ENCODE measurements at places on chromosomes 11 and 22.

- DNase-seq: no peak
Observed at GRCh38 chr11:7796842-7797241, at the start of gene OR5P2. Gene OR5P2 (minus strand): TSS chr11:7796942. CDS start chr11:7796942, 0 bp downstream.

DNA sequence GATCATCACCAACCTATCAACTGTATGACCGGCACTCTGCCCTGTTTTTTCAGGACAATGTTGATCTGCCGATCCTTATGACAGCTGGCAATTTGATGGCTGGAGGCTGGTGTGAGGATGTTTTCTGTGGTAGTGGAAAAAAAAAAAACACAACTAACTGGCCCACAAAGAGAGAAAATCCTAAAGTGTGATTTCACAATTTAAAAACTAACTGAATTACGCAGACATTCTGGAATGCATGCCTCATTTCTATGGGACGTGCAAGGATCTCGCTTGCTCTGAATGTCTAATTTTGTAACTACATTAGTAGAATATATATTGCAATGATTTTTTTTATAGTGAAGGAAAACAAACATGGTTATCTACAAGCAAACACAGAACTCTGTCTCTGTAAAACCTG, 590.5 kb downstream of the ETS1 start:
- no peak for DNase-seq

DNA sequence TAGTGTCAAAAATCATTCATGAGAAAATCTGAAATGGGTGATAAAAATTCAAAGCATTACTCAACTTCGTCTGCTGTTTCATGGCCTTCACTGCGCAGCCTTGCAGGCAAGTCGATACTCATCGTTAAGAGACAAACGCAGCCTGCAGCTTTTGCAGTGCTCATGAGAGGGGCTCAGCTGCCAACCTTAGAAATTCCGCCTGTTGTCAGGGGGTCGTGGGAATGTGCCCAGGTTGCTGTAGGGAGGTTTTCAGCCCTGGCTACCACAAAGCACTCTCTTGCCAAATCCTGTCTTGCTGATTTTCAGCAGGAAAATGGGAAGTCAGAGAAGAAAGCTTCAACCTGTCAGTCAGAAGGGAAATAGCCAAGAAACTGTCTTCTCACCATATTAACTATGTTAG, 25.4 kb upstream of the GRAMD1B start:
- DNase-seq: no peak

DNA sequence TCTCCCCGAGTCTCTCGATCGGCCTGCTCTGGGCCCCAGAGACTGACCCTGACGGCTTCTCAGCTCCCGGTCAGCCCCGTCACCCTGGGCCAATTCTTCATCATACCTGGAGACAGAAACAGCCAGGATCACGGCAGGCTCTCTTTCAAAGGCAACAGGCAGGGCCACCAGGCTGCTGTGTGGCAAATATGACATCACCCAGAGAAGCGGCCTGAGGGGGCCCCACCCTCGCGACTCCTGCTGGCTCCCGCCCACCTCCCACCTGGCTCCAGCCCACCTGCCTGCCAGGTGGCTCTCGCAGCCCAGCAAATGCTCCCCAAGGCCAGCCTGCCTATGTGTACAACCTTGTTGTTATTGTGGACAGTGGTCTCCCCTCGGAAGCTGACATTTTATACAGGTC, 24.9 kb upstream of the PACSIN2 start:
- no peak for DNase-seq

DNA sequence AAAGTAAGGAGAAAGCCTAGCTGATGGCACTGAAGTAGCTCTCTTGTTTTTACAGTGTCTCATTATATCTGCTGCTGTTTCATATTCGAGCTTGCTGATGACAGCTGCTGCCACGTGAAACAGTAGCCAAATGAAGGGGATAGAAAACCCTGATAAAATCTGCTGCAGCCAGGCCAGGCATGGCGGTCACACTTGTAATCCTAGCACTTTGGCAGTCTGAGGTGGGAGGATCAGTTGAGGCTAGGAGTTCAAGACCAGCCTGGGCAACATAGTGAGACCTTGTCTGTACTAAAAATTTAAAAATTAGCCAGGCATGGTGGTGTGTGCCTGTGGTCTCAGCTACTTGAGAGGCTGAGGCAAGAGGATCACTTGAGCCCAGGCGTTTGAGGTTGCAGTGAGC, 13.4 kb downstream of the IFT46 start:
- no peak for DNase-seq

GRCh38 chr11:62427630-62428233, 8.9 kb downstream of the SCGB1A1 start:
- DNase-seq: no peak

DNA sequence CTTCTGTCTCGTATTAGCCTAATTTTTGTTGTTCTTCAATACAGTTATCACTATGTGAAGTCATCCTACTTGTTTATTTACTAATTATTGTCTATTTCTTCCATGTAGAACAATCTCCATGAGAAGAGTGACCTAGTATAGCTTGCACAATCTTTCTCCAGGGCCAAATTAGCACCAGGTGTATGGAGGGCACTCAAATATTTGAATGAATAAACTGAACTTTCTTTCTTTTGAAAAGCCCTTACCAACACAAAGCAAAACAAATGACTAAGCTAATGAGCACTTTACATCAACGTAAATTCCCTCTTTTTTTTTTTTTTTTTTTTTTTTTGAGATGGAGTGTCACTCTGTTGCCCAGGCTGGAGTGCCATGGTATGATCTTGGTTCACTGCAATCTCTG, 34.2 kb downstream of the ABTB2 start:
- no peak for DNase-seq

DNA sequence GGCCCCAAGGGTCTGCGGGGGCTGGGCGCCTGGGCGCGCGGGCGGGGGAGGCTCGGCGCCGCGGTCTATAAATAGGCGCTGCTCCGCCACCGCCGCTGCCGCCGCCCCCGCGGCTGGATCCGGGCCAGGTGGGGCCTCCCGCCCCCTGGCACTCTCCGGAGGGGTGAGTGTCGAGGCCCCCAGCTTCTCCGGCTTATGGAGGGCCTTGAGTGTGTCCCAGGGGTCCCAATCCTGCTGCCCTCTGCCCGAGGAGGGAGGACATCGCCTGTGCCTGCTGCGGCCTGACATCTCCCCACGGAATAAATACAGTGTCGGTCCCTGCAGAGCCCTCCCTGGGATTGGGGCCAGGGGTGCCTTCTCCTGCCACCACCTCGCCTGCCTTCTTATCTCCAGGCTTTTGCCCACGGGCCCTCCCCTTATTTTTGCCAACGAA, 4.3 kb upstream of the GP1BB start:
- DNase-seq: no peak

- DNase-seq: no peak
Observed at GRCh38 chr11:66477263-66478201, 2.7 kb upstream of the DPP3 start.

DNA sequence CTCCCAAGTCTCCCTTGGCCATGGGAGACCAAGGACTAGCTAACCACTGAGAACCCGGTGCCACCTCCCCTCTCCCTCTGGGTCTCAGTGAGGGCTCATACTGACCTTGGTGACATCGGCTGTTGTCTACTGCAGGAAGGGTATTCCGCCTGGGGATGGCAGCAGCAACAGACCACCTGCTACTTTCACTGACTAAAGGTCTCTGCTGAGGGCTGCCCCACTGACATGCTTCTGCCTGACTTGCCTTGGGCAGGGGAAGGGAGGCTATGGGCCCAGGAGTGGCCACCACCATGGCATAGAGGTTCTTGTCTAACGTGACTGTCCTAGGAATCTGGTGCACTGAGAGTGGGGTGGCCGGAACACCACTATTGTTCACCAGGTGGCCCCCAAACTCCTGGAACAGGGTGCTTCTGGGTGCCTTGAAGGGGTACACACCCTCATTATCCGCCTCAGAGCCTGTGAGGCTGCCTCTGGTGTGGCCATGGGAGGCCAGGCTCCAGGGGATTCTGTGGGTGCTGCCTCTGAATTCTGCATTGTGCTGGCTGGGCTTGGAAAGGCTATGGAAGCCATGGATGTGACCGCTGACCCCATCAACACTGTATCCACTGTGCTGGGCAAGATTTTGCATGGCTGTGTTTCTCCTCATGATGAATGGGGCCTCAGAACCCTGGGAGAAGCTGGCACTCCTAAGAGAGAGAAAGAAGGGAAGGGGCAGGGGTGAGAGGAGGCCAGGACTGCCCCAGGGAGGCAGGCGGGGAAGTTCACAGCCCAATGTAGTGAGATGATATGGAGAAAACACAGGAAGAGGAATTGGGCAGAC, 38.3 kb downstream of the GAB4 start:
- DNase-seq: no peak

- DNase-seq: no peak
Observed at GRCh38 chr22:32674925-32675825, 126.3 kb upstream of the TIMP3 start.

DNA sequence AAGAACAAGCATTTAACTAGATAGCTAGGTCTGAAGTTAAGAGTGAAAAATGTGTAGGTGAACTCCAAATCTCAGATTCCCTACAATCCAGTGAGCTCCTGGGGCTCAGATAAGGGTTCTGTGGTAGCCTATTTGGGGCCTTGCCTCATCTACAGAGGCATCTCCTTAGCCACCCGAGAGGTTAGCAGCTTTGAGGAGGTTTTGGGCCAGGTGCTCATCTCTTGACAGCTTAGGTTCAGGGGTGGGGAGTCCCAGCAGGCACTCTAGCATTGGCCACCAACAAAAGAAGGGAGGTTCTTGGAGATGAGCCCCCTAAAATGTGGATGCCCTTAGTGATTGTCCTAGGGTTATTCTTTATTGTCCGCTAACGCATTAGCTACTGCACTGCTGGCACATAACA, 184.4 kb upstream of the B3GAT1 start:
- DNase-seq: no peak

- DNase-seq: no peak
Observed at GRCh38 chr22:44120314-44120704, 60.4 kb upstream of the PARVG start.

- no peak for DNase-seq
Observed at GRCh38 chr11:75826461-75827230, 11.6 kb downstream of the UVRAG start.

DNA sequence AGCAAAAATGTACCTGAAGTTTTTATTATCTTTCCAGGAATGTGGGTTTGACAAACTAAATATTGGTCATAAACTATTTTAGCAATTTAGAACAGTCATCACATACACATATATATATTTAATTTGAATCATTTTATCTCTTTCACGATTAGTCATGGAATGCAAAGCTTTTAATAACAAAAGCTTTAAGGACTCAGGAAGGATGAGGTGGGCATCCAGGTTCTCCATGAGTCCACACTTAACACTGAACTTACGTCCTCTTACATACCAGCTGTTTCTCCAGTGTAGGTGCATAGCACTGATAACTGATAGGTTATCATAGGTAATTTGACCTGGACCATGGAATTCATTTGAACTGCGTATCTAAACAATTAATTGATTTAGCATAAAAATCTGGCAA, 28.1 kb upstream of the GNAZ start:
- DNase-seq: no peak

GRCh38 chr11:11574373-11575287, 47.2 kb downstream of the GALNT18 start:
- no peak for DNase-seq

- no peak for DNase-seq
Observed at GRCh38 chr11:64874308-64875240, 3.8 kb downstream of the EHD1 start.

- no peak for DNase-seq
Observed at GRCh38 chr11:35614939-35615569, 3.2 kb upstream of the FJX1 start.

DNA sequence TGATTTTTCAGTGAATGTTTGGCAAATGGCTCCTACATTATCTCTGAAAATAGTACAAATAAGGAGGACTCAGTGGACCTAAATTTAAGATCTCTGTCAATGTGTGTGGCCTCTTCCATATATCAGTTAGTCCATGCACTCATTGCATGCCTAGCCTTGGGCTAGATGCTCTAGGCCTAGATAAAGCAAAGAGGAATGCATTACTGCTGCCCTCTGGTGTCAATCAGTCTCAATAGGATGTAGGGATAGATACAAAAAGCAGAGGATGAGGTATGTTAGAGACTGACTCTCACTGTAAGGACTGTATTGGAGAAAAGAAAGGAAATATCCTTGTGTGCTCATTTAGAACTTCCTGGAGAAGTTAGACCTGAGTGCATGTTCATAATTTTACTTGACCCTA, 42.0 kb downstream of the MS4A2 start:
- no peak for DNase-seq

DNA sequence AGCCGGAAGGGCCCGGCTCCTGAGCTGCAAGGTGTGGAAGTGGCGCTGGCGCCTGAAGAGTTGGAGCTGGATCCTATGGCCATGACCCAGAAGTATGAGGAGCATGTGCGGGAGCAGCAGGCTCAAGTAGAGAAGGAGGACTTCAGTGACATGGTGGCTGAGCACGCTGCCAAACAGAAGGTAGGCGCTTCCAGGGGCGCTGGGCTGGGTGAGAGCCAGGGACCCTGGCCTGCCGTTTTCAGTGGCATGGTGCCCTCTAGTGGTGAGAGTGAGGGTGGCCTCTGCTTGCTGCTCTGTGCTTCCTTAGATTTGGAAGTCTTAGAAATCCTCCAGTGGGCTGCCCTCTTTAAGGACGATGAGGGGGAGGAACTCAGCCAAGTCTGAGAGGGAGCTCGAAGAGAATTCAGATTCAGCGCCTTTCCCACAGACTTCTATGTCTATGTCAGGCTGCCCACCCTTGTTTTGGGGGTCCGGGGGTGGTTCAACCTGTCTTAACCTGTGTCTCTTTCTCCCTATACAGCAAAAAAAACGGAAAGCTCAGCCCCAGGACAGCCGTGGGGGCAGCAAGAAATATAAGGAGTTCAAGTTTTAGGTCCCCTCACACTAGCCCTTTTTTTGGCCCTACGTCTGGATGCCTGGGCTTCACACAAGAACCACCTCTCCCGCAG, 1.8 kb upstream of the PACS1 start:
- DNase-seq: peak; percentile 70

- DNase-seq: no peak
Observed at GRCh38 chr22:22983123-22983522, 87.2 kb upstream of the GNAZ start.

DNA sequence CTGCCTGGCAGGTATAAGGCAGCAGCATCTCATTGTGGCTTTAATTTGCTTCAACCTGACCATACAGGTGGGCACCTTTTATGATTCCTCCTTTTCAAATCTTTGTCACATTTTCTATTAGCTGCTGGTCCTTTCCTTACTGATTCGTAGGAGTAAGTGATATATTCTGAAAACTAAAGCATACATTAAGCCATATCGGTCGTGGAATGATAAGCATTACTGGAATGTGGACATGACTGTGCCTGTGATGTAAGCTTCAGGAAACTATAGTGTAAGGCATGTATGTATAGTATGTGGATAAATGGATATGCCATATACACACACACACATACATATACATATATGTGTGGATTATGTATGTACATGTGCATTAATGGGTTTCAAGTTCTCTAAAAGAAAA, 20.8 kb downstream of the YPEL1 start:
- DNase-seq: no peak
